Endothelial cell (in vitro differentiated cells): ENCODE measurements at places on chromosomes 3 and 15. TPM values are rescaled to one million over a fixed set of nuclear protein-coding genes. Genes with fewer than 3 reads are reported as not detected.

GRCh38 chr15:94470492-94470891 lies 239.1 kb downstream of the MCTP2 start:
- DNase-seq = no peak

GRCh38 chr15:25095179-25095578 lies 140.4 kb downstream of the SNRPN start:
- no peak for DNase-seq

- no peak for DNase-seq
Observed at GRCh38 chr15:85035980-85036379, 54.3 kb downstream of the PDE8A start.

- no peak for DNase-seq
Observed at GRCh38 chr15:100061944-100062343, 279.8 kb downstream of the ADAMTS17 start.

GRCh38 chr3:149224736-149225594 lies 3.3 kb upstream of the CP start:
- no peak for DNase-seq

GRCh38 chr15:71223516-71223915 lies 108.2 kb downstream of the THSD4 start:
- no peak for DNase-seq

- DNase-seq = no peak
Observed at GRCh38 chr3:120111898-120112297, 17.7 kb upstream of the GSK3B start.

TLE3 gene
- 80.8 TPM for total RNA-seq

GRCh38 chr3:10177737-10178136 lies 13.0 kb downstream of the IRAK2 start:
- DNase-seq = no peak

GRCh38 chr3:18245721-18246120 lies 179.4 kb downstream of the SATB1 start:
- DNase-seq = no peak

RHOV gene
- total RNA-seq = 1.4 TPM

- no peak for DNase-seq
Observed at GRCh38 chr3:184235381-184236032, 6.1 kb downstream of the VWA5B2 start.

GRCh38 chr3:183844606-183845005 lies 19.2 kb upstream of the MAP6D1 start:
- no peak for DNase-seq

DNA sequence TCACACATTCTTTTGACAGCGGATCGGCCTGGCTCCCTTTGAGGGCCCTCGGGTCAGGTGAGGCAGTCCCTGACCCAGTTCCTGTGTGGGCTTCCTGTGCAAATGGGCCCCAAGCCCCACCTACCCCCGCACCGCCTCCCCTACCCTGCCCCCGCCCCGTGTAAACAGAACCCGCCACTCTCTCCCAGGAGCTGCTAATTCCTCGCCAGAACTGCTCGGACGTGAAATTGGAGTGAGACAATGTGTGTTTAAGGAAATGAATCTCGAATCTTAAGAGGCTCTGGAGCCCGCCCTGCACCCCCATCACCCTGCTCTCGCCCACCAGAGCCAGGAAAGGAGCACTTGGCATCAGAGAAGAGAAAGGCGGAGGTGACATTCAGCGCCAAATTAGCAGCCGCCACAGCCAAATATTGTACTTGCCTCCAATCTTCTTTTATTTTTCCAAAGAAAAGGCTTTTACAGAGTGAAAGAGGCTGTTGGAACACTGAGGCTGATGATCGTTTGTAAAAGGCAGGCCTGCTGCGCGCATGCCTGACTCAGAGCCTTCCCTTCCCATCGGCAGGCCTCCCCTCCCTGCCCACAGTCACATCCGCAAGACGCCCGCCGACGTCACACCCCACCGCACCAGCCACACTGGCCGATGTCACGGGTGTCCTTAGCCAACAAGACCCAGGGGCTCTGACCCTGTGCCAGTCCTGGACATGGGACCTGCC lies 53.1 kb downstream of the CACNA2D2 start:
- DNase-seq = no peak

CIB2 gene
- 16.4 TPM for total RNA-seq

GRCh38 chr3:20458994-20459716 lies 273.1 kb upstream of the SGO1 start:
- DNase-seq = no peak

DNA sequence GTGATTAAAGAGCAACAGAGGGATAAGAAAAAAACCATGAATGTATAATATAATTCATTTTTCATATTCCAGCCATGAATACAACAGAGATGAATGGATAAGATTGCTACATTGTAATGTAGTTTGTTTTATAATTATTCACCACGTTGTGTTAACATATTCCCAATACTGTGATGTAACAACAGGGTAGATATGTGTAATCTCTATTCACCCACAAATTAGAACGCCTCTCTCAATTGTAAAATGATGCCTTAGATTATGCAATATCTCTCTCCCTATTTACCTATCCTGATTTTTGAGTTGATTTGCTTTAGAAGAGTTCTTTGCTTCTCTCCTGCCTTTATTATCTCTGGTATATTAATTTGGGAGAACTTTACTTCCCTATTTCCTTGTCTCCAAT lies 193.6 kb downstream of the AGBL1 start:
- no peak for DNase-seq

AP2M1 gene
- total RNA-seq = 401 TPM

ZBTB47 gene
- total RNA-seq = 20.5 TPM

DNA sequence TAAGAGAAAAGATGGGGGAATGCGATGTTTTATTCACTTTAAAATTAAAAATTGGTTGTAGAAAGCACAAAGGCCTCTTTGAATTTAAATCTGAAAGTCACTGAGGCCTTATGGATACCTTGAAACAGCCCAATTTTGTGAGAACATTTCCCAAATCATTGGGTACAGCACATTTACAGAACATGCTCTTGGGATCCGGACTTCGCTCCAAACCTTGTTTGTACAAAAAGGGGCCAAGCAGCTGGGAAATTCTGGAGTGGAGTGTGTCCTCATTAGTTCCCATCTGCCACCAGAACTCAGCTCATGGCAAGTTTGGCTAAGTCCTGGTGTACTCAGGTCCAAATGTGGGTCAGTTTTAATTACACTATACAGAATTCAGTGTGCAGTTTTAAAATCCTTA lies 254.2 kb downstream of the ZBTB20 start:
- DNase-seq = no peak

DNA sequence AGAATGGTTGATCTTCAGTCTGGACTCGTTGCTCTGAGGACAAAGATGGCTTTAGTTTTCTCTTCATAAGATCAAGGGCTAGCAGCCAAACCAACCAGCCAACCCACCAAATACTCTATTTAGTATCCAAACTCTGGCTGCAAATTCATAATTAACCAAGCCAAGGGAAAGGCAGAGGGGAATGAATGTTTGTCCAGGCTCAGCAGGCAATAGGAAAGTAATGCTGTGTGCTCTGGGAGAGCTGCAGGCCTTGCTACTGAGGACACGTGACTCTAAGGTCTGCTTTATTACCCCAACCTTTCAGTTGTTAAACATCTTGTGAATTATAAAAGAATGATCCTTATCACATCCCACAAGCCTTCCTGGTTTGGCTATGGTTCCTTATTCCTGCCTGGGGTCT lies 52.3 kb upstream of the GALNT15 start:
- no peak for DNase-seq

GRCh38 chr3:99023590-99024192 lies 122.2 kb upstream of the DCBLD2 start:
- peak; percentile 9 for DNase-seq

HYAL1 gene
- total RNA-seq = 1.6 TPM

PLCB2 gene
- total RNA-seq = 71.3 TPM

DNA sequence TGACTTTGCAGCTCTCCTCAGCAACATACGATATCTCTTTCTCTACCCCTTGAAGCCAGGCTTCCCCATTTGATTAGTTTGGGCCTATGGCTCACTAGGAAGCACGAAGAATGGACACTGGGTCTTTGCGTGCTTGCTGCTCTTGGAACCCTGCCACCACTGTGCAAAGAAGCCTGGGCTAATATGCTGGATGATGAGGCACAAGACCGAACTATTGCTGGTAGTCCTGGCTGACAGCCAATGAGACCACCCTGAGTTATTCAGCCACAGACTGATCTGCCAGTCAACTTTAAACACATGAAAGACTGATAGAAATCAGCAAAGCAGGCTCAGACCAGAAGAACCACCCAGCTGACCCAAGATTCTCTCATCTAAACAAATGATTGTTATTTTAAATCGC lies 250.3 kb downstream of the CBLB start:
- DNase-seq = no peak

CCR3 gene
- not detected for total RNA-seq

GRCh38 chr3:52532517-52532837 lies 1.2 kb downstream of the NT5DC2 start:
- DNase-seq = peak; percentile 18

- no peak for DNase-seq
Observed at GRCh38 chr3:158789592-158789991, 12.3 kb upstream of the MFSD1 start.

DNA sequence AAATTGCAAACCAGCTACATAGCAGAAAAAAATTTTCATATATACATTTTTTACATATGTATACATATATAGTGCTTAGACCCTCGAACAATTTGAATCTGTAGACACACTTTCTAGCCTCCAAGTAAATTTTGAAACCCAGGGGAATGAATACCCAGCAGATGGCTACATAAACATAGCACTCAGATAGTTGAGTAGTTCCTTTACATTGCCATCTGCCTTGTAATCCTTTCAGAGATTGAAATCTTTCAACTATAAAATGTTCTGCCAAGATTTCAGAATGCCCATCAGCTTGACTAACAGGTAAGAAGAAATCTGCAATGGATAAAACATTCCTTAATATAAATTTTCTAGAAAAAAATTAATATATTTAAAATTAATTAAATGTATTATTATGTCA lies 1333.5 kb upstream of the CADM2 start:
- DNase-seq = no peak

GRCh38 chr3:158111861-158112260 lies 2.0 kb downstream of the RSRC1 start:
- DNase-seq = no peak
